ENCODE measurements at places on chromosomes 2 and 18. TPM values are rescaled to one million over a fixed set of nuclear protein-coding genes. Genes with fewer than 3 reads are reported as not detected.

The GALNT14 gene
- total RNA-seq: 1.7 TPM

The ZNF638 gene
- total RNA-seq: 143 TPM

The HOXD13 gene
- total RNA-seq: not detected

DNA sequence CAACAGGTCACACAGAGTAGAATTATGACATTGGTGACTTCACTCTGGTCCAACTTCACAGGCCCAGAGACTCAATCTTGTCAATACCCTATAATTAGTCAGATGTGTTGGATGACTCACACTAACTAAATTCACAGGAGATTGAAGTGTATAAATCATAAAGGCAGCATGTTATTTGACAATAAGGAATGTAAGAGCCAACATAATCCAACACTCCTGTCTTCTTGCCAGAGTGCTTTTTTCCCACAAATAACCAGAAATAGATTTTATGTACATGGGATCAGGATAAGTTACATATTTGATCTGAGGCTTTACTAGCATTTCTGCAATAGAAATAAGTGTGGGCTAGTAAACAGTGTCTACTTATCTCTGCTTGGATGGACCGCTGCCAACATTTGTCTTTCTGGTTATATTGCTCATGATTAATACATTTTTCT, 42.2 kb upstream of the ZSWIM2 start:
- H3K27me3 ChIP-seq: no peaks in the 10 kb centered on the region
- no peaks in the 10 kb centered on the region for H3K36me3 ChIP-seq
- no peak overlapping the region for H3K4me3 ChIP-seq
- no peak overlapping the region for H3K27ac ChIP-seq

GRCh38 chr2:33158482-33159003, 211.8 kb downstream of the LTBP1 start:
- no peaks in the 10 kb centered on the region for H3K27me3 ChIP-seq
- no peak for DNase-seq
- H3K4me1 ChIP-seq: peaks cover 13% of the 10 kb centered on the region
- H3K36me3 ChIP-seq: no peaks in the 10 kb centered on the region
